ENCODE measurements at places on chromosomes 1 and 21.

GRCh38 chr1:197787056-197787455, 11.8 kb upstream of the DENND1B start:
- DNase-seq: no peak

DNA sequence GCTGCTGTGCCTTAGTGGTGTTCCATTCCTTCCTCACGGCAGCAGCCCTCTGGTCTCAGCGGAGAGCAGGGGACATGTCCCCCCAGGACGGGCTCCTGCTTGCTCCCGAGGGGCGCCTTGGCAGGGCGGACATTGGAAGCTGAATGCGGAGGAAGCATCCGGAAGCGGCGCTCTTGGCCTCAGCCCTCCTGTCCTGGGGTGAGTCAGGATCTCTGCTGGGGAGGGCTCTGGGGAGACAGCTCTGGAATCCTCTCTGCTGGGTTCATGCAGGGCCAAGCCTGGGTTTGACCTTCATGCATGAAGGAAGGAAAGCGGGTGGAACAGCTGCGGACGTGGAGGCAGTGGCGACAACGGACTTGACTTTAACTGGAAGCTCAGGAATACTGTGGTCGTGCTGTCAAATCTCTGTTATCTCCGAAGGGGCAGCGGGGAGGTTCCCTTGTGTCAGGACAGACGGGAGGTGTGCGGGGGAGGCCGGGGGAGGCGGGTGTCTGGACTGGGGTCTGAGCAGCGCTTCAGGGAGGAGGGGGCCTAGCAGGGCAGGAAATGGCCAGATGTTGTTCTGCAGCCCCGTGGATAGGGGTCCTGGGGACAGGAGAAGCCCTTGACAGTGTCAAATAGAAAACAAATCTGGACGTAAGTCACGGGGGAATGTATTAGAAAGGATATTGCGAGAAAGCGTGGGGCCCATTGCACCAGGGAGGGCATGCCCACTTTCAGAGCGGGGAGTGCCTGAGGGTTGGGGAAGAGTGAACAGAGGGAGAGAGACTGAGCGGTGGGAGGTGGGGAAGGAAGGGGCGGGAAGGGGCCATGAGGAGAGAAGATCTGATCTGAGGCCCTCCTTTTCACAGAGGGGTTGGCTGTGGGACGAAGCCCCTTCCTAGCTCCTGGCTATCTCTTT, 26.6 kb downstream of the CRYAA start:
- DNase-seq: no peak

GRCh38 chr1:219757890-219758289, 145.0 kb upstream of the ZC3H11B start:
- no peak for DNase-seq

- no peak for DNase-seq
Measured at GRCh38 chr1:246383239-246383589, 123.9 kb downstream of the SMYD3 start.

GRCh38 chr1:205275133-205275532, 46.4 kb downstream of the NUAK2 start:
- no peak for DNase-seq

- DNase-seq: no peak
Measured at GRCh38 chr1:38686167-38686926, 173.2 kb downstream of the RRAGC start.

GRCh38 chr1:156858959-156859522, at the start of gene INSRR:
TSS of gene INSRR (minus strand) at chr1:156859117. CDS start at chr1:156858621, 496 bp downstream.
- no peak for DNase-seq

DNA sequence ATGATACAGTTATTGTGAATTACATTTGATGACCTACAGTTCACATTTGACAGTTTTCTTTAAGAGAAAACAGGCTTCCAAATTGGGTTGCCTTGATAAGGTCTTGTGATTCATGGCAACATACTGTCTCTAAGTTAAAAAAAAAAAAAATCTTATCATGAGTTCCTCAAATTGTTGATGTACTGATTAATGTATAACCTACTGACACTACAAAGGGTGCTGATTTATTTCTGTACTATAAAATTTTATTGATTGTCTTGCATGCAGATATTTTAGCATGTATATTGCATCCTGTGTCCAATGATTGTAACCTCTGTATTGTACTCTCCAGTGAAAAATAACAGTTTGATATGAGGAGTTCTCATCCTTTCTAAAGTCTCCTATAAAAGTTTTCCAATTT, 197.3 kb upstream of the IVNS1ABP start:
- DNase-seq: no peak

GRCh38 chr1:63662841-63663240, 69.6 kb downstream of the PGM1 start:
- DNase-seq: no peak

All from brain pericyte (primary cell).